Forelimb muscle (tissue), 1 donor: ENCODE measurements at places on chromosomes 3 and 15.

- DNase-seq = no peak
Observed at GRCh38 chr3:48614044-48614443, 4.6 kb upstream of the UQCRC1 start.

- DNase-seq = no peak
Observed at GRCh38 chr3:45330510-45331295, 57.7 kb upstream of the LARS2 start.

DNA sequence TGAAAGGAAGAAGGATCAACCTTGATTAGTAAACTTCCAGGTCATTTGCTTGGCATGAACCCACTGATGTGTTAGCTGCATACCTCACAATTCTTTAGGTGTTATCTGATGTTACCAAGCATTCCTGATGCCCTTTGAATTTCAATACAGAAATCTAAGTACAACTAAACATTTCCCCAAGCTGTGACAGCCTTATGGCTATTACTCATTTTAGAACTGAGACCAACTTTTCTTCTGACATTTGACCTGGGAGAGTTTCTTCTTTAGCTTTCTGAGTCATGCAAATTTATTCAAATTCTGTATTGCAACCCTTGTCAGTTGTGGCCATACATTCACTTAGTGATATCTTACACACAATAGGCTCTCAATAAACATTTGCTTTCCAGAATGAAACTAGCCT, 124.3 kb downstream of the TIGIT start:
- no peak for DNase-seq

- no peak for DNase-seq
Observed at GRCh38 chr3:116034794-116035193, 410.5 kb downstream of the LSAMP start.
